ENCODE measurements at places on chromosomes 16 and 17. TPM values are rescaled to one million over a fixed set of nuclear protein-coding genes. Genes with fewer than 3 reads are reported as not detected.

Gene LPO
- 0.23 TPM for total RNA-seq

Gene MT1G
- total RNA-seq: not detected

Gene SMIM36
- total RNA-seq: not detected

Gene CLEC19A
- total RNA-seq: 2.8 TPM

Gene TPSG1
- not detected for total RNA-seq

Gene MILR1
- total RNA-seq: 3.7 TPM

Data from diencephalon (tissue), 1 donor.